ENCODE measurements at places on chromosomes 13 and 19.

DNA sequence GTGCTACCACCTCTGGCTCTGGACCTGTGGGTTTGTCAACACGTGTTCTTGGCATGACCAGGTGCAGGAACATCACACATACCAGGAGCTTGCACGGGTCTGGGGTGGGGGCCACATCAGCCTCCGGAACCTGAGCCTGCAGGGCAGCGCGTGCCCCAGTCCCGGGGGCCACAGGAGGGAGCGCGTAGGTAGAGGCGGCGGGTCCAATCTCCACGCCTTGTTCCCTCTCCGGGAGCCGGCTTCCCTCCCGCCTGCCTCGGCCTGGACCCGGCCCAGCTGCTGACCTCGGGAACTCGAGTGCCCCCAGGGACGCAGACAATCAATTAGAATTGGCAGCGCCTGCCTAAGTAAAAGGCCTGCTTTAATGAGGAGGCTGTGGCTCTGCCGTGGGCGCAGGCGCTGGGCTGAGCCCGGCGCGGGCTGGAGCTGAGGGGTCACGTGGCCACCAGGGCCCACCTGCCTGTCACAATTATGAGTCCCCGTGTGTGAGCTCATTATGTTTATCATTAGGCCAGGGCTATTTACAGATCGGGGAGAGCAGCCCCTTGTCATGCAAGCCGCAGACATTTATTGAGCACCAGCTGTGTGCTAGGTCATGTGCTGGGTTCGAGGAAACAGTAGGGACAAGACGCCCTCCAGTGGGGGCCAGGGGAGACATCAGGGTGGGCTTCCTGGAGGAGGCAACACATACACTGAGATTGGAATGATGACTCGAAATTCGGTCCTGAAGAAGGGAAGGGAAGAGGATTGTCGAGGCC, 32.2 kb upstream of the TNFAIP8L1 start:
- DNase-seq: no peak

DNA sequence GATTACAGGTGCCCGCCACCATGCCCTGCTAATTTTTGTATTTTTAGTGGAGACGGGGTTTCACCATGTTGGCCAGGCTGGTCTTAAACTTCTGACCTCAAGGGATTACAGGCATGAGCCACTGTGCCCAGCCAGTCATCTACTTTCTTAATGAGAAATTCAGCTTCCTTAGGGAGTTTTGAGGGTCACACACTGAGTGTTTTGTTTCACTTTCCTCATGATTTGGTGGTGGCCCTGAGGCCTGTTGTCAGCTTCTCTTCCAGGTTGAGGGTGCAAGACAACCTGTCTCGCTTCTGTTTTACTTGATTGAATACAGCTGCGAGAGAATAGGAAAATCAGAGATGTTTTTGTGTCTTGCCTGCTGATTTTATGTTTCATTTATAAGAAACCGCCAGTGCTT, 9.9 kb downstream of the FRY start:
- DNase-seq: no peak

DNA sequence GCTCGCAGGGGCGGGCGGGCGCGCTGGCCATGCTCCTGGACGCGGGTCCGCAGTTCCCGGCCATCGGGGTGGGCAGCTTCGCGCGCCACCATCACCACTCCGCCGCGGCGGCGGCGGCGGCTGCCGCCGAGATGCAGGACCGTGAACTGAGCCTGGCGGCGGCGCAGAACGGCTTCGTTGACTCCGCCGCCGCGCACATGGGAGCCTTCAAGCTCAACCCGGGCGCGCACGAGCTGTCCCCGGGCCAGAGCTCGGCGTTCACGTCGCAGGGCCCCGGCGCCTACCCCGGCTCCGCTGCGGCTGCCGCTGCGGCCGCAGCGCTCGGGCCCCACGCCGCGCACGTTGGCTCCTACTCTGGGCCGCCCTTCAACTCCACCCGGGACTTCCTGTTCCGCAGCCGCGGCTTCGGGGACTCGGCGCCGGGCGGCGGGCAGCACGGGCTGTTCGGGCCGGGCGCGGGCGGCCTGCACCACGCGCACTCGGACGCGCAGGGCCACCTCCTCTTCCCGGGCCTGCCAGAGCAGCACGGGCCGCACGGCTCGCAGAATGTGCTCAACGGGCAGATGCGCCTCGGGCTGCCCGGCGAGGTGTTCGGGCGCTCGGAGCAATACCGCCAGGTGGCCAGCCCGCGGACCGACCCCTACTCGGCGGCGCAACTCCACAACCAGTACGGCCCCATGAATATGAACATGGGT, 599 bp downstream of the ZIC2 start:
- no peak for DNase-seq

- no peak for DNase-seq
Measured at GRCh38 chr19:55094456-55095259, 19.0 kb downstream of the EPS8L1 start.
